ENCODE measurements at places on chromosomes 1 and 21.
A peak's percentile ranks its signal among the peaks of the same experiment; 100 is the strongest.

DNA sequence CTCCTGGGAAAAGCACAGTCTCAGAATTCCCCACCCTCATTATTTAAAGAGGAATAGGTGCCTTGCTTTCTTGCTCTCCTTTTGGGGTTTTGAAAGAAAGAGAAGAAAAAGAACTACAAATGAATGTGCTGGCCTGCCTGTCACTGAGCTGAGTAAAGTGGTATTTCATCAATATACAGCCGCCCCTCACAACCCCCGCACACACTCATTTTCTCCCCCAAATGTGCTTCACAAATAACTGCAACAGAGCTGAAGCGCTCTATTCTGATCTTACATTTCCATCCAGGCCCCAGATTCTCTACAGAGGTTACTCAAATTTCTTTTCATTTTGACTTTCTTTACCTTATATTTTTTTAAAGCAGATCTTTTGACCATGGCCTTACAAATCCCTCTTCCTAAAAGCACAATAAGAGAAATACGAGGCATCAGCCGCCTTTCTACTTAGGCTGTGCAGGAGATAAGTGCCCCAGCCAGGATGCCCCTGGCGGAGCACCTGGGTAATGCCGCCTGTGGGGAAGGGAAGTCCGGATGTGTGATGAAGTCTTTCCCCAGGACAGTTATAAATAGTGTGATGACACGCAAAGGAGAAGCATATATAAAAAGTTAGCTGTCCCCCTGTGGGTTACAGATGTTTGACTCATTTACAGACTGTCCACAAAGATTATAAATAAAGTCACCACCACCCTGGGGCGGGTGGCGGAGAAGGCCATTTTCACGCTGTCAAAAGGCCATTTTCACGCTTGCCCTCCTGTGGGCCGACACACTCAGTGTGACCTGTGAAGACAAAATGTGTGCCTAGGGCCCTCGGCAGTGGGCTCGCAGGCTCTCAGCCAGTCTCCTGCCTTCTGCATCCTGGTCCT, 6.5 kb downstream of the KCNN3 start:
- DNase-seq: no peak

- DNase-seq: no peak
Observed at GRCh38 chr1:52628614-52629324, 4.2 kb upstream of the SHISAL2A start.

- DNase-seq: no peak
Observed at GRCh38 chr1:169970114-169970513, 76.4 kb upstream of the SCYL3 start.

DNA sequence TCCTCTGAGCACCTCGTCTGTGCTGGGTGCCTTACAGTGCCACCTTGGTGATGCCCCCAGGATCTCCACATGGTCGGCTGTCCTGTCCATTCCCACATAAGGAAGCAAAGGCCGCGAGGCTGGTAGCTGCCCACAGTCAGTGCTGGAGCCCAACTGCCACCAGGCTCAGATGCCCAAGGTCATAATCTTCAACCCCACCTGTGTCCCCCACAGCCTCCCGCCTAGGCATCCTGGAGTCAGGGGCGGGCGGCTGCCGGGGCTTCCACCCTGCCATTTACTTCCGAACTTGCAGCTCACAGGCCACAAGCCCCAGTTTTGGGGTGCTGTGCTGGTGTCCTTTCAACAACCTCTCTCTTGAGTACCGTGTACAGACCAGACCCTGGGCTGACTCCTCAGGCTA, 126.3 kb downstream of the CASZ1 start:
- DNase-seq: no peak

GRCh38 chr1:160257411-160258015, 4.8 kb downstream of the DCAF8 start:
- no peak for DNase-seq

DNA sequence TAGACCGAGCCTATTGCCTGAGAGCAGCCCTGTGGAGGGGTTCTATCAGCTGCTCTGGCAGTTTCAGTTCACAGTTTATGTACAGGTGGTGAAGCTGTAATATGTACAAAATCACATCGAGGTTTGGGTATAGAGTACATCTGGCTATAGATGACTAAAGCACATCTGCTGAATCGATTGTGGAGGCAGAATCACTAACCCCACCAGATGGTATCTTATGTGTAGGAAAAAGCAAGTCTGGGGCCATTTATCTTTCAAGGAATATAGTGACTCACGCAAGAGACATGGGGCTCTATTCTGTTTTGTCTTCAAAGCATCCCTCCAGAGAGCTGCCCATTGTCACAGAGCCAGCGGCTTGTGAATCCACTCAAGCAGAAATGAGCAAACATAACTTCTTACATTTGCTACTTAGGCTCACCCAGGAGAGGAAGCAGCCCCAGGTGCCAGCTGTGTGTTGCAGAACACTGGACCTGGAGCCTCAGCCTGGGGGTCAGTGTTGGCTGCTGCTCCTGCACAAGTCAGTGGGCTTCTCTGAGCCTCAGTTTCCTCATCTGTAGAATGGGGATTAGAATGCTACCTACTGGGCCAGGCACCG, 21.3 kb downstream of the MIIP start:
- DNase-seq: no peak

GRCh38 chr21:31218830-31219608, 125.0 kb downstream of the TIAM1 start:
- DNase-seq: no peak

DNA sequence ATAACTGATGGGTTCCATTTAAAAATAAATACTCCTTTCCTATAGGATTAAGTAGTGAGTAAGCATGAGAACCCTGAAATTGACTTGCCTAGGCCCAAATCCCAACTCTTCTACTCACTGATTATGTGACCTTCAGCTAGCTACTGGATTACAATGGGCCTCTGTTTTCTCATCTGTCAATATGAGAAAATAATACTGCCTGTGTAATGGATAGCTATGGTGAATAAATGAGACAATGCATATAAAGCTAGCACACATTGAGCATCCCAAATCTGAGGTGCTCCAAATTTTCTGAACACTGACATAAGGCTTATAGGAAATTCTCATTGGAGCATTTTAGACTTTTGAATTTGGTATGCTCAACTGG, 5.3 kb upstream of the LRRC8C start:
- no peak for DNase-seq

- no peak for DNase-seq
Observed at GRCh38 chr1:15858069-15858670, 10.7 kb downstream of the SPEN start.

DNA sequence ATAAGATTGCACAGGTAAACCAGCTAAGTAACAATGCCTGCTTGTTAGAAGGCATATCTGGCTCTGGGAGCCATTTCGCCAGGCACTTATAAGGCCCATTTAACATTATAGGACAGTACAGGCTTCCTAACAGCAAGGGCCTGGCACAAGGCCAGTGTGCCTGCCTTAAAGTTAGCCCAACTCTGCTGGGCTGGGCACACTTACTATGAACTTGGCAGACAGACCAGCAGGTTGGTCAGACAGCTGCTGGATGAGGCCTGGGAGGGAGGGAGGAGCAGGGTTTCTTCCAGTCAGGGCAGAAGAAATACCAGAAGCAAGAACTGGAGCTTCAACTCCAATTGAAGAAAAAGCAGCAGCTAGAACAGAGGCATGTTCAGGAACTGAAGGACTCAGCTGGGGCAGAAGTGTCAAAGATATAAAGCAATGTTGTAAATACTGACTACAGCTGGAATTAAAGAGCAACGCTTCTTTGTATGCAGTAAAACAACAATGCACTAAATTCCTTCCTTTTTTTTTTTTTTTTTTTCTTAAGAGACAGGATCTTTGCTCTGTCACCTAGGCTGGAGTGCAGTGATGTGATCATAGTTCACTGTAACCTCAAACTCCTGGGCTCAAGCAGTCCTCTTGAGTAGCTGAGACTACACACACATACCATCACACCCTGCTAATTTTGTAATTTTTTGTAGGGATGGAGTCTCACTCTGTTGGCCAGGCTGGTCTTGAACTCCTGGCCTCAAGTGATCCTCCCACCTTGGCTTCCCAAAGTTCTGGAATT, 4.9 kb downstream of the CACHD1 start:
- DNase-seq: peak; percentile 16

GRCh38 chr1:168555508-168556046, 11.8 kb upstream of the XCL2 start:
- DNase-seq: no peak

GRCh38 chr1:224502459-224503160, 68.0 kb upstream of the WDR26 start:
- DNase-seq: no peak

- DNase-seq: peak; percentile 57
Observed at GRCh38 chr1:183180218-183180617, 5.8 kb upstream of the LAMC2 start.

DNA sequence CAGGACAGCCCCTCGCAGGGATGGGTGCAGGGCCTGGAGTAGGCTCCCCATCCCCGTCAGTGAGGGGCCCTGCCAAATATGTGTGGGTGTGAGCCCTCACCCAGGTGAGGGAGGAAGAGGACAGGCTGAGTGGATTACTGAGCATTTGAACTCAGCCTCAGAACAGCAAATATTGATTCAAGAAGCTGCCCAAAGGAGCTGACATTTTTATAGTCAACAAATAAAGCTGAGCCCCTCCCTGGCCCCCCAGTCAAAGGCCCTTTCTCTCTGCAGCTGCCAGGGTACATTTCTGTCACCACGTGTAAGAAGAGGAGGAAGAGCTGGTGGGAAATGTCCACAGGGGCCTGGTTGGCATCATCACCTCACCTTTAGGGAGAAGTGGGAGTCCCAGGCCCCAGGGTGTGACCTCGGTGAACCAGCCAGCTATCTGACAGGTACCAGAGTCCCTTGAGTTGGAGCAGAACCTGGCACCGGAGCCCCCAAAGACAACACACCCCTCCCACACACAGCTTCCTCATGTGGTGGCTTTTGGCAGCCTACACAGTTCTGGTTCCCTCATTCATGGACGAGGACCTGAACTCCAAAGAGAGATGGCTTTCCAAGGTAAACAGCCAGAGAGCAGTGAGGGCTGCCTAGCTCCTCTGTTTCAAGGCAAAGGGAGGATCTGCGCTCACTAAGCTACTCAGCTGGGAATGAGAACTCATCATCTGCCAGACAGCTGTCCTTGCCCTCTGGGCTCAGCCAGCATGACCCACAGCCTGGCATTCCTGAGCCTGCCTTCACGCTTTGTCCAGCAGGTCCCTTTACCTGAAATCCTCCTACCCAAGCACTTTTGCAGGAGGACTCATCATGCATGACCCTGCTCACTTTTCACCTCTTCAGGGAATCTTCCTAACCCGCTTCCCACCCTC, 43.0 kb upstream of the TENT5C start:
- peak; percentile 10 for DNase-seq

DNA sequence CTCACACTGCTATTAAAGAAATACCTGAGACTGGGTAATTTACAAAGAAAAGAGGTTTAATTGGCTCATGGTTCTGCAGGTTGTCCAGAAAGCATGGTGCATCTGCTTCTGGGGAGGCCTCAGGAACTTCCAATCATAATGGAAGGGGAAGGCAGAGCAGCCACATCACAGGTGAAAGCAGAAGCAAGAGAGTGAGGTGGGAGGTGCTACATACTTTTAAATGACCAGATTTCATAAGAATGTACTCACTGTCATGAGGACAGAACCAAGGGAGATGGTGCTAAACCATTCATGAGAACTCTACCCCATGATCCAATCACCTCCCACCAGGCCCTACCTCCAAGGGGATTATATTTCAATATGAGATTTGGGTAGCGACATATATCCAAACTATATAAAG, 55.7 kb downstream of the MRPL39 start:
- DNase-seq: no peak

GRCh38 chr1:228514421-228514820, 27.2 kb downstream of the RNF187 start:
- DNase-seq: no peak

- DNase-seq: no peak
Observed at GRCh38 chr1:201251411-201251810, 31.9 kb upstream of the PKP1 start.

DNA sequence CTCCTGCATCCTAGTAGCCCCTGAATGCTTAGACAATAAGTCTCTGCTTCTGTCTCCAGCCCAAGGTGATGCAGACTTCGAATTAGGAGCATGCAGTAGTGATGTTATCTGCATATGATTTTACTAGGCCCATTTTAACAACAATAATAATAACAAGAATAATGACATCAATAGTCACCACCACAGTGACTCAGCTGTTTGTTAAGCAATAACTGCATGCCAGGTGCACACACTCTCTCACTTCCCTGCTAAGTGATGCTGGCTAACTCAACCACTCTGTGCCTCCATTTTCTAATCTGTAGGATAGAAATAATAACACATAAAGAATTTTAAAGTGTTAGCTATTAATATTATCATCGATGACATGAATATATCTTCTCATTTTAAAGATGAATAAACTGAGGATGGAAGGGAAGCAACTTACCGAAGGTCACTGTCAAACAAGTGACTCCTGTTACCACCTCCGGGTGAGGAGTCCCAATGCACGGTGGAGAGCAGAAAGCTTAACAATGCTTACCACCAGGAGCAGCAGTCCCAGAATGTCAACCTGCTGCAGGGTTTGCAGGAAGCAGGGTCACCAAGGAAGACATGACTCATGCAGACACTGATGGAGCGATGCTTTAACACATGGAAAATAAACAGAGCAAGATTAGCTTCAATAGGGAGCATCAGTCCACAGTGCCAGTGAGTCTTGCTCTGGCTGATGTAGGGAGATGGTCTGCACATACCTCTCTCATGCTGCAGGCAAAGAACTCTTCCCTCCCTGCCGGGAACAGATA, 290.2 kb downstream of the SPATA17 start:
- DNase-seq: no peak

GRCh38 chr1:203338335-203339036, 12.4 kb downstream of the FMOD start:
- DNase-seq: peak; percentile 73

DNA sequence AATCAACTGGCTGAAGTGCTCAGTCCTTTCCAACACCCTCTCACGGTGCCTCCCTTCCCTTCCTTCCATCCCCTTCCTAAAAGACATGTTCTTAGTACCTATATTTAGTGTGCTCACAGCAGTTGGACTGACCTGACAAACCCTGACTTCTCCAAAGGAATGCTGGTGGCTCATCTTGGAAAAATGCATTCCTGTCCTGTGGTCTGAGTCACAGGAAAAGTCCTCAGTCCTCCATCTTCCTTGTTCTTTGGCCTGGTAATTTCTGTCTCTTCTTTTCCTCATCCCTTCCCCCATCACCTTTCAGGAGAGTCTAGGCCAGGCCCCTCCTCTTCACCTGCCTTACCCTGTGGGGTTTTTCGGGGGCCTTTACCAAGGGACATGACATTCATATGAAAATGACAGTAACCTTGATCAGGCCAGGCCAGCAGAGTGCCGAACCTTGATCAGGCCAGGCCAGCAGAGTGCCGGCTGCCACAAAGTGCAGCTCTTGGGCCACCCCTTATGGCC, 7.2 kb downstream of the ATP1B1 start:
- no peak for DNase-seq
